ENCODE measurements at places on chromosomes 7 and 10.

DNA sequence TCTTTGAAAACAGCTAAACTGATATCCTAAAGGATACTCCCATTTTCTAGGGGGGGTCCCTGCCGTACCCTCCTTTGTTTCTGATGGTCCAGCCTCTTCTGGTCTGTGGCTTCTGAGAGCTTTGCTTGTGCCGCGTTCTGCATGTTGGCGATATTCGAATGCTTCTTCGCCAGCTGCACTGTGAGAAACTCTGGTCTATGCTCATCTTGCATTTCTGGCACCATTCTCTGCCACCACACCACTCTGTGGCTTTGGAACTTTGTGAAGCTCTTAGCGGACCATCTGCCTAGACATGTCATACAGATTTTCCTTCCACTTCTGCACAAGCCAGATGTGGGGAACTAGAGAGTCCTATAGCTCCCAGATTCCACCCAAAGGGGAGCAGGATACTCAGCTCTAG lies 197.2 kb downstream of the REEP3 start:
- DNase-seq = no peak

GRCh38 chr10:71156436-71156835 lies 55.9 kb upstream of the UNC5B start:
- DNase-seq = peak; percentile 1

DNA sequence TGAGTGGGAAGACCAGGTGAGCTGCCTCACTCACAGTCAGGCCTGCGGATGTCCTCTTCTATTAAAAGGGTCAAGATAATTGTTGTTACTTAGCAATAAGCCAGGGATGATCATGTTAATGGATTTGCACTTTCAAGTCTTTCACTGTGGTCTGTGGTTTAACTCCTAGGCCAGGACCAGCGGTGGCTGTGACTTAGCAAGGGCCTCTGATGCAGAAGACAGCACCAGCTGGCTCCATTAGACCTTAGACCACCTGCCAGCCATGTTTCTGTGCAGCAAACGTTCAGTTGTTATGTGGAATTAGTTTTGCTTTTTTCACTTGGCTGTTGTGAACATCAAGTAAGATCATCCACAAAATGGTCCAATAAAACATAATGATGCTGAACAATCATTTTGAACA lies 537.3 kb downstream of the TNS3 start:
- no peak for DNase-seq

- DNase-seq = no peak
Measured at GRCh38 chr7:408751-409311, 110.8 kb downstream of the PDGFA start.

GRCh38 chr10:110615057-110615747 lies 28.9 kb upstream of the RBM20 start:
- DNase-seq = peak; percentile 10

GRCh38 chr7:136847858-136848257 lies 20.6 kb upstream of the CHRM2 start:
- no peak for DNase-seq

- no peak for DNase-seq
Measured at GRCh38 chr10:132528064-132528691, 9.4 kb upstream of the INPP5A start.

GRCh38 chr10:70212879-70213278 lies 20.4 kb downstream of the PPA1 start:
- DNase-seq = peak; percentile 56

- no peak for DNase-seq
Measured at GRCh38 chr7:116162992-116163391, 47.3 kb upstream of the TES start.

DNA sequence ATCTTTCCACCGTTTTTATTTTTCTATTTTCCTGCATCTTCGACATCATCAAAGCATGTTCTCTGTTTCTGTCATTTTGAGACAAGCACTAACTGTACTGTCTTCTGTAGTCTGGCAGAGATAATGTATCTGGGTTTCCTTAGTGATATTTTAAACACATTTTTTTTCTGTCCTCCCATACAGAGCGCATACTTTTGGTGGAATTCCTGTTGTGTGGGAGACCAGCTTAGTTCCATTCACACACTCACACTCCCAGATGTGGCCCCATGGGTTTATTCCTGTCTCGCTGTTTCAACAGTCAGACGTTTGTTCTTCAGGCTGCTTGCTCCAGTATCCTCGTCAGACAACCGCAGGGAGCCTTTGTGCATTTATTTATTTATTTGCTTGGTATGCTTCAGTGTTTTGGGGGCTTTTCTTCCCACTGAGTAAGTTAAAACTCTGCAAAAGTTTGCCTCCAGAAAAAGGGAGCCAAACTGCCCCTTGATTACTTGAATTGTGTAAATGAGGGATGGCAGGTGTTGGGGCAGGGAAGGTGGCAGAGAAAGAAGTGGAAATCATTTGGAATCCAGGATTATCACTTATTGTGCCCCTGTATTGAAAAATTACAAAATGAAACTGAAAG lies 456.8 kb upstream of the KLF6 start:
- DNase-seq = peak; percentile 100

DNA sequence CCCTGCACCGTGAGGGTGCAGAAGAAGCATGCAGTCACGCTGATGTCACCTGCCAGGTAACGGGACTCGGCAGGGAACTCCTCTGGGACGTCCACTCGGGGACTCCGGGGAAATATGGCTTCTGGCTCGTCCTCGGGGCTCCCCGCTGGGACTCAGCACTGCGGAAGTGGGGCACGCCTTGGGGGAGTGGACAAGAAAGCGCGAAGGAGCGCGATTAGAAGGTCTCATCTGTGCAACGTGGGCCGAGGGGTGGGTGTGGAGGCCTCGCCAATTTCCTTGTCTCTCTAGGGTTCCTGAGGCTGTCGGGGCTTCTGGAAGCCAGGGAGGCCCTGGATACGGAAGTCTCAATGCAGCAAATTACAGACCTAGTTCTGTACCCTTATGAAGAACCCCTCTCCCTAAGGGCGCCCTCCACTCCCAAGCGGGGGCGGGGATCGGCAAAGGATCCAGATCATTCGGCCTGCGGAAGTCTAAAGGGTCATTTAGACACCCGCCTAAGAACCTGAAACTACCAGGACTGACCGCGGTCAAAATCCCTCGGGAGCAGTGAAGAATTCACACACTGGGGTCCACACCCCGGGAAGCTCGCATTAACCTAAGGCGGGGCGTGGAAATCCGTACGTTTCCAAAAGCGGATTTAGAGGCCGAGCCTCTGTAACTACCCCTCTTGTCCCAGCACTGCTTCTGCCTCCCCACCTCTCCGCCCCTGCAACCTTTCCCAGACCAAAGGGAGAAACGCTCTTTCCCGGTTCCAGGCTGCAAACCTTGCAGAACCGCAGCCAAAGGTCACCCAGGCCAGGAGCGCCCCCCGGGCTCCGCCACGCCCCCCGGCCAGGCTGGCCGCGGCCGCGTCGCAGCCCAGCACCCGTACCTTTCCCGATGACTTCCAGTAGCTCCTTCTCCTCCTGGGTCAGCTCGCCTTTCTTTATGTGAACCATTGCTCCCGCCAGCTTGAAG lies 640 bp downstream of the ANKMY2 start:
- DNase-seq = peak; percentile 64

DNA sequence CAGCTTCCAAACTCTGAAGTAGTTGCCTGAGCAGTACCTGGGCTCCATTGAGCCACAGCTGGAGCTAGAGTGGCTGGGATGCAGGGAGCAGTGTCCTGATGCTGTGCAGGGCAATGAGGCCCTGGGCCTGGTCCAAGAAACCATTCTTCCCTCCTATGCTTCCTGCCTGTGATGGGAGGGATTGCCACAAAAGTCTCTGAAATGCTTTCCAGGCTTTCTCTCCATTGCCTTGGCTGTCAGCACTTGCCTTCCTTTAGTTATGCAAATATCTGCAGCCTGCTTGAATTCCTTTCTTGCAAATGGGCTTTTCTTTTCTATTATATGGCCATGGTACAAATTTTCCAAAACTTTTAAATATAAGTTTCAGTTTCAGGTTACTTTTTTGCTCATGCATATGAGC lies 972.2 kb upstream of the MBL2 start:
- no peak for DNase-seq

DNA sequence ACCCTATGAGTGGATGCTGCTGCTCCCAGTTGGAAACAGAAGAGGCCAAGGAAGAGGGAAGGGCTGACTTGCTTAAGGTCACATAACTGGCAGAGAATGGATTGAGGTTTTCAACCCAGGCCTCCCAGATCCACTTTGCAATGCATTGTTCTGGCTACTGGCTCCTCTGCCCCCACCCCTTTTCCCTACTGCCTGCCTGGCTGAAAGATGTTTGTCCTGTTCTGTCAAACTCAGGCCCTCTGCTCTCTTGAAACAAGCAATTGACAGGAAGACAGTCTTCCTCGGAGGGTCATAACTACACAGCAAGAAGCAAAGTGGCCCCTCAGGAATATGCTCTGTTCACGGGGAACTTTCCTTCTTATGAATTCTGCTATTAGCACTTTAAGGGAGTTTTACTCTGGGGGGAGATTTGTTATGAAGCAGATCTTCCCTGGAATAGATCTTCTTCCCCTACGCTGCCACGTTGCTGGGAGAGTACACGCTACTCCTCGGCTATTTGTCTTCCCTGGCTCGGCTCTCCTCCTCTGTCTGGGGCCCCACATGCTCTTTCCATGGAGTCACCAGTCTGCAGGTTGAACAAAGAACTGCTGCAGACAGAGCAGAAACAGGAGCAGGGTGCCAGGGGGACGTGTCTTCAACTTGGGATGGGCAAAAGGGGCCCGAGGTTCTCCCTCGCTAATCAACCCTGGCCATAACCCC lies 436.1 kb downstream of the TYW1 start:
- DNase-seq = no peak

DNA sequence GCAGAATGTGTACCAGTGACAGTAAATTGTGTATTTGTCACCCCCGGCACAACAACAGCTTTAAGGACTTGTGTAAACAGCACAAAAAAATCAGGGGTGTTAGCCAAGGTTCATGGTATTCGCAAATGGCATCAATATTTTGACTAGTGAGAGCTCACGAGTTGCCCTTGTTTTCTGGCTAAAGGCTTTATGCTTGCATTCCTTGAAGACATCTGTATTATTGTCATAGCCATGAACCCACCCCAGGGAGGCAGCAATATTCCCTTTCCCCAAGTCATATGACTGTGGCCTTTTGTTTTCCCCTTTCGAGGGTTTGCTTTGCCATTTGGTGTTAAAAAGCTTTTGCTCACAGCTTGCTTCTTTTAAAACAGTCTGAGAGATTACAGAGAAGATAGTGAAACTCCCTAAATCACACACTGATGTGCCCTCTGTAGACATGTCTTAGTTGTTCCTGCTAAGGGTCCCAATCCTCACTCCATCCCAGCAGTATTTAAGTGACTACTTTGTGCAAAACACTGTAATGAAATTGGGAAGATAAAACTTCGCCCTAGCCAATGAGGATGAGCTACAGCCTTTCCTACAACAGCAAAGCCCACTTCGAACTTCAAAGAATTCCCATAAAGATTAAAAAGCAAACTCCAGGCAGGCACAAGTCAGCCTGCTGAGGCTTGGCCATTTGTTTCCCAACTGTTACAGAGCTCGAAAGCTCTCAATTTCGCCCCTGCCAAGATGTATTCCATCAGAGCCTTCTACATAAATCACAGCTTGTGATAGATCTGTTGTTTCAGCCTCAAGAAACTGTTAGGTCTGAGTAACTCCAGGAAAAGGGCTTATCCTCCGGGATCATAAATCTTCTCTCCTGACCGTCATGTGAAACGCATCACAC lies 172.3 kb downstream of the ADAM12 start:
- DNase-seq = peak; percentile 57

DNA sequence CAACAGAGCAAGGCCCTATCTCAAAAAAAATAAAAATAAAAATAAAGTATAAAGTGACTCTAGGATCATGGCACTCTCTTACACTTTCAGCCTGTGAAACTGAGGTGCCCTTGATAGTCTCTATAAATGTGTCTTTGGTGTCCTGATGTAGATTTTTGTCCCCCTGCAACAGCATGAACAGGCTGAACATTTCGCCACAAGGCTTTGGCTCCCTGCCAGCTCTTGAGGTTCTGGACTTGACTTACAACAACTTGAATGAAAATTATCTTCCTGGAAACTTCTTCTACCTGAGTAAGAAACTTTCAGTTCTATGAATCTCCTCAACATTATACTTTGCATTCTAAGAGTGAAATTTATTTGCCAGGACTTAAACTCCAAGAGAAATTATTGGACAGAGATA lies 48.1 kb upstream of the BMS1 start:
- no peak for DNase-seq

GRCh38 chr10:128642502-128642901 lies 516.3 kb upstream of the MKI67 start:
- DNase-seq = peak; percentile 85

DNA sequence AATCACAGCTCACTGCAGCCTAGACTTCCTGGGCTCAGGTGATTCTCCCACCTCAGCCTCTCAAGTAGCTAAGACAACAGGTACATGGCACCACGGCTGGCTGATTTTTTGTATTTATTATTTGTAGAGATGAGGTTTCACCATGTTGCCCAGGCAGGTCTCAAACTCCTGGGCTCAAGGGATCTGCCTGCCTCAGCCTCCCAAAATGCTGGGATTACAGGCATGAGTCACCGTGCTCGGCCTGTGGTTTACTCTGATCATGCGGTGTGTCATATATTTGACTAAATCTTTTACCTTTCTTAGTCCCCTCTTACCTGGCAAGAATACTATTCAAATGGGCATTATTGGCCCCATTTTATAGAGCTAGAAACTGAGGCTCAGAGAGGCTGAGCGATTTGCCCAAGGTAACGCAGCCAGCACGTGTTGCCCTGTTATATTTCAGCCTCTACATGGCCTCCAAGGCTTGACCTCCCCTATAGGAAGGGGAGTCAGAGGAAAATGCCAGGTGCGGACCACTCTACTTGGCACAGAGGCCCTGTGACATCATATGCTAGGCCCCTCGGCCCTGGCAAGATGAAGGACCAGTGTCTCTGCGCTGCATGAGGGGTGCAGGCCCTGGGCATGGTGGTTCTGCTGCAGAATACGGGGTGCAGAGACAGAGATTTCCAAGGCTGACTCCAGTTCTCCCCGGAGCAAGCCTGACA lies 8.2 kb downstream of the ZCCHC24 start:
- no peak for DNase-seq

GRCh38 chr10:131694781-131695495 lies 205.9 kb upstream of the PPP2R2D start:
- no peak for DNase-seq

Data from fibroblast of skin of back (primary cell).